ENCODE measurements at places on chromosomes 2 and 18.
A peak's percentile ranks its signal among the peaks of the same experiment; 100 is the strongest.

DNA sequence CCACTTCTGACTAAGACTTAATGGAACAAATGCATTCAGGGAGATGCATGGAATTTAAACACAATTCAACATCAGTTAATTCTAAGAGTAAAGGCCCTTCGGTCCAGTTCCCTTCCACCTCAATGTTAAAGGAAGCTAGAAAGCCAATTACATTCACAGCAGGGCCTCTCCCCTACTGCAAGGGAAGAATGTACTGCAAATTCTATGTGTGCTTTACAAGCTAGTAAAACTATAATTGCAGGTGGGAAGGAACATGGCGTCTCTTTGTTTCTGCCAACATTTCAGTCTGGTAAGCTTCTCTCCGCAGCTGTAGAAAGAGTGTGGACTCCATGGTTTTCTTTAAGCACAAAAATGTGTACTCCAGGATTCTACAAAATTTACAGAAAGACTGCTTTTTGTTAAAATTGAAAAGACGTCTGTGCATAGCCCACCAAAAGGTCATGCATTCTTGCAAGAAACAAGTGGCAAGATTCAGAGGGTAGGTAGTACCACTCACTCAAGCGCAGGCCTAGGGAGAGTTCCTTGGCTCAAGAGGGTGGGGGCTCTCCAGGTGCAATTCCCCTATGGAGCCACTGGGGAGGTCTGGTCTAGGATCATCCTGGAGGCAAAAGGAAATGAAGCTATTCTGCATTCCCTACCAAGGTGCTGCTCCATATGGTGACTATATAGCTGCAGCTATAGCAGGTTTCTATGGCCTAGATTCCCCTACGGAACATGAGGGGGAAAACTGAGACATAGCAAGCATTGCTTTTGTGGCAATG lies 127.0 kb upstream of the FZD5 start:
- DNase-seq = no peak

GRCh38 chr2:171807831-171808393 lies 86.1 kb downstream of the SLC25A12 start:
- DNase-seq = no peak

- no peak for DNase-seq
Observed at GRCh38 chr2:212794471-212794870, 255.9 kb upstream of the ERBB4 start.

GRCh38 chr2:86788881-86789686 lies 1.6 kb downstream of the CD8A start:
- peak; percentile 26 for DNase-seq

GRCh38 chr2:110823165-110823564 lies 90.8 kb downstream of the ACOXL start:
- DNase-seq = no peak

- DNase-seq = no peak
Observed at GRCh38 chr2:17752246-17752645, 1.4 kb downstream of the SMC6 start.

DNA sequence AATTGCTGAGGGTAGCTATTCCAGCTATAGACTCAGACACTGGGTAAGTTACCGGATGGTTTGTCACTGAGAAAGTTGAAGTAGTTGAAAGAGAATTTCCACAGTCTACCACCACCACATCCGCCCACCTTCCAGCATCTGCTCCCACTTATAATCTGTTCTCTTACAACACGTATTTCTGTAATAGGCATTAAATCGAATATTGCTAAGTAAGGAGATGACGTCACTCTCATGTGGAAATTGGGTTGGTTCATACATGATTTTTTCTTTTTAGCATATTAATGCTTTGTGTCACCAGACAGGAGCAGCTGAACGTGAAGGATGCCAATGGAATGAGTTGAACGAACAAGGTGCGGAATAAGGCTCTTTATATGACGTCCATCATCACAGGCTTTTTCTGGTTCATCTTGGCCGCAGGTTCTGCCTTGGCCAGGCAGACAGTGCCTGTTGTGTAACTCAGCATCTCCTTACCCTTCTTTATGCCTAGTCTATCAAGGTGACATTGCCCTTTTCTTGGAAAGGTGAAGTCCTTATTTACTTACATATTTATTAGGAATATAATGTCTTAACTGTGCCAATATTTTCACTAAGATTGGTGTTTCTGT lies 45.9 kb downstream of the THUMPD2 start:
- no peak for DNase-seq

- no peak for DNase-seq
Observed at GRCh38 chr2:123816203-123816602, 208.9 kb upstream of the CNTNAP5 start.

- no peak for DNase-seq
Observed at GRCh38 chr18:63410792-63411191, 11.5 kb downstream of the VPS4B start.

- DNase-seq = no peak
Observed at GRCh38 chr2:232798187-232798586, 21.8 kb upstream of the KCNJ13 start.

GRCh38 chr2:119853777-119854399 lies 94.2 kb downstream of the PTPN4 start:
- no peak for DNase-seq

DNA sequence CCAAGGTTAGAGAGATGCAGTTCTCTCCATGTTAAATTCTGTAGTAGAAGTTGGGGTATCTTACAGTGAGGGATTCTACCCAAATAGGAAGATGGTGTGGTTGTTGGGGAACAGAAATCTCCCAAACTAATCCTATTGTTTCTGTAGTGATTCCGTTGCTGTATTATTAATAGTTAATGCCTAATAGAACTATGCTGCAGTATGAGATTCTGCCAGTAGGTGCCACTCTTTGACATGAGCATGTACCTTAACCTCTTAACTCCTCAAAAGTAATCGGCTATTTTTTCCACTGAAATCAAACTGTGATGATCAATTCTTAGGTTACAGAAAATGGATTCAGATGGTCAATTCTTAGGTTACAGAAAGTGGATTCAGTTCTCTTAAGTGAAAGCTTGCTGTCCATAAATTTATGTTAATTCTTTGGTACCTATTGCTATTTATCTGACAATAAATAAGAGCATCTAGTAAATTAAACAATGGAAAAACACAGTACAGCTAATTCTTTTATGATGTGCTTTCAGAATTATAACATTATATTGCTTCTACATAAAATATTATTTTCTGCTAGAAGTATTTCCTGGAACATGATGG lies 97.9 kb upstream of the DLX2 start:
- DNase-seq = no peak

DNA sequence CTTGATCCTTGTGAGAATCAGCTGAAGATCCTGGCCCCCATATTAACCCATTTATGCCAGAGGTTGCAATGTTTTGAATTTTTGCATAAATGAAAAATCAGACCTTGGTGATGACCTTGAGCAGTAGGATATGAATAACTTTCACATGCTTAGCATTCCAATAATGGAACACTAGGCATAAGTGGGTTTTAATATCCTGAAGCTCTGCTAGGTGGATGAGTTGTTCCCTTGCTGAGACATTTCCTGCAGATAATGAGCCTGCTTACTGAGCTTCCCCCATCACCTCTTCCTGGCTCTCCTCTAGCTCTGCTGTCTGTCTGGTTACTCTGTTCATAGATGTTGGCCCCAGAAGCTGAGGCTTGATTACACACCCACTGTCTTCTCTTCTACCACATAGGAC lies 25.5 kb upstream of the SEC11C start:
- DNase-seq = no peak

DNA sequence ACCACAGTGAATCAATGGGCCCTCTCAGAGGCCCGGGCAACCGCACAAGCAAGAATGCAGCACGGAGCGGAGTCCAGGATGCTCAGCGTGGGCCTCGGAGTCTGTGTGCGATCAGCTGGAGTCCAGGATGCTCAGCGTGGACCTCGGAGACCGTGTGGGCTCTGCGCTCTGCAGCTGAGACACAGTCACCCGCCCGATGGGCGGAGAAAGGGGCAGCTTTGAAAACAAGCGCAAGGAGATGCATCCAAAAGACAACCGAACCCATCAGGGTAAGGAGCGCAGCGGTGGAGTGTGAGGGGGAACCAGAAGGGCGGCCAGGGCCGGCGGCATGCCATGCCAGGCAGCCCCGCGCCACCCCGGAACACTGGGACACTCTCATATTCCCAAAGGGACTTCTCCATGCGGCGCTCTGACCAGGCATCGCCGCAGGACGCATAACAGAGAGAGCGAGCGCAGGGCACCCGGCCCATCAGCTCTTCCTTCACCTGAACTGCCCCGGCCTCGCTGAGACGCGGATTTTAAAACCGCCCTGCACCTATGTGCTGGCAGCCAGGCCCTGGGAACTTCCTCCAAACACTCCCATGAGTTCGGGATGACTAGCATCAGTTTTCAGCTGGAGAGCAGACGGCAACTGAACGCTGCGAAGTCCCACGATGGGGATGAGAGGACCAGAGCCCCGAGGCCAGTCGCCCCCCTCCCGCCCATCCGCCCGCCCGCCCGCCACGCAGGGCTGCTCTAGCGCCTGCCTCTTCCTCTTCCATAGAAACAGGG lies 44.7 kb downstream of the MC5R start:
- no peak for DNase-seq

DNA sequence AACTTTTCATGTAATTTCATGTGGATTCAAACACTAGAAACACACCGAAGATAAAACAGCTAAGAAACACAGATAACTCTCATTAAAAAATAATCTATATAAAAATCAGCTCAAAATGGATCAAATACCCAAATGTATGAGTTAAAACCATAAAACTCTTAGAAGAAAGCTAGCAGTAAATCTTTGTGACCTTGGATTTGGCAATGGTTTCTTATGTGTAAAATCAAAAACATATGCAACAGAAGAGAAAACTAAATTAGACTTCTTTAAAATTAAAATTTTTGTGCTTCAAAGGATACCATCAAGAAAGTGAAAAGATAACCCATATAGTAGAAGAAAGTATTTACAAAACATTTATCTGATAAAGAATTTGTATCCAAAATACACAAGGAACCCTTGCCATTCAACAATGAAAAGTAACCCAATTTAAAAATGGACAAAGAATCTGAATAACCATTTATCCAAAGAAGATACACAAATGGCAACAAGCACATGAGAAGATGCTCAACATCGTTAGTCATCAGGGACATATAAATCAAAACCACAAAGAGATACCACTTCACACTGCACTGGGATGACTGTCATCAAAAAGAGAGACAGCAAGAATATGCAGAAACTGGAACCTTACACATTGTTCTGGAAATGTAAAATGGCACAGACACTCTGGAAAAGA lies 27.5 kb downstream of the GAREM1 start:
- DNase-seq = no peak

DNA sequence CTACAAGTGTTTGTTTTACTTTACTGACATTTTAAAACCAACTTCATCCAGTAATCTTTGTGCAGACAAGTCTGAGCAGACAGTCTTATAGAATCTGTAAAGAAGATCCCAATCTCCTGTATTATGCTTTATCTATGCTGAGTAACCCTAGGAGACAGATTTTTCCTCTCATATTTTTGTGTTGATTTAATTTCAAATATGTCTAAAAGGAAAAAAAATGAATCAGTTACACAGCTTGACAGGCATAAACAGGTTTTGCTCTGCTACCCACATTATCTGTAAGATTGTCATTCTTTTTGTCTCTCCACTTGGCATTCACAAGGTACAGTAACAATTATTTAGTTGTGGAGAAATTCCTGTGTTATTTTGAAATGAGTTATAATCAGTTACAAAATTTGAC lies 415.0 kb downstream of the NYAP2 start:
- no peak for DNase-seq

GRCh38 chr2:162056796-162057399 lies 17.1 kb downstream of the DPP4 start:
- DNase-seq = no peak

GRCh38 chr2:201228271-201228911 lies 31.9 kb upstream of the CASP8 start:
- DNase-seq = no peak

GRCh38 chr2:132824716-132825115 lies 154.7 kb upstream of the LYPD1 start:
- DNase-seq = no peak

DNA sequence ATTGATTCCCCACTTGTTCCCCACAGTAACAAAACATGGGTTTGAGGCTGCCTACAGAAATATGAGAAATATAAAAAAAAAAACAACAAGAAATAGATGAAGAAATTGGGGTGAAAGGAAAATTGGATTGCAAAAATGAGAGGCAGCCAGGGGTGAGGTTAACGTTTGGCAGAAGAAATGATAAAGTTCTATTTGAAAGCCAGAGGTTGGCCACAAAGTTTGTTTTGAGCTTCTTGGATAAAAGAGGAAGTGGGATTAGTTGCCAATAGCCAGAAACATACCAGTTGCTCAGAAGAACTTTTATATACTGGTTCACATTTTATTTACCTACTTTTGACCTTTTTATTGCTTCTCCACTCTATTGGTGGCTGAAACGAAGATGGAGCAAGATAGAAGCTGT lies 67.5 kb downstream of the FASTKD2 start:
- no peak for DNase-seq

GRCh38 chr2:229851870-229852269 lies 69.9 kb downstream of the TRIP12 start:
- no peak for DNase-seq

DNA sequence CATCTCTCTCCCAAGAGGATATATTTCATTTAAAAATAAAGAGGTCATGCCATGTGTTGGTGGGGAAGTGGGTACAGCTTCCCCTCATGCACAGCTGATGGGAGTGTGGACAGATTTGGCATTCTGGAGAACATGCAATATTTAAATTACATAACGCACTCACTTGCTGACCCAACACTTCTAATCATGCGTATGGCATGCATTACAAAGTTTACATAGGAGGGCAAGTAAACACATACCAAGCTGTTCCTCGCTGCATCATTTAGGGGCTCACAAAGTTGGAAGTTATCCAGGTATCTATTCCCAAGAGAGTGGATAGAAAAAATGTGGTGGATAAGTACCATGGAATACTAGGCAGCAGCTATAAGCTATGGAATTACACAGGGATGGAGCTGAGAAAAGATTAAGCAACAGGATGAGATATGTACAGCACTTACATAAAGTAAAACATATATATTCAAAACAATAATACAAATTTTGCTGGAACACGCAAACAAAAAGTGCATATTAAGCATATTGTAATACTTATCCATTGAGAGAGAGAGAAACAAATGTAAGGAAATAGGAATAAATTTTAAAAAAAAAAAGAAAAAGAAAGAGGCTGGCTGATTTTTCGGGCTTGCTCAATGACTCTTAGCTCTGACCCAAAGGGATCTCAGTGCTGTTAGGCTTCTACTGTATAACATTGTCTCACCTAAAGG lies 11.0 kb downstream of the CYP1B1 start:
- DNase-seq = no peak

DNA sequence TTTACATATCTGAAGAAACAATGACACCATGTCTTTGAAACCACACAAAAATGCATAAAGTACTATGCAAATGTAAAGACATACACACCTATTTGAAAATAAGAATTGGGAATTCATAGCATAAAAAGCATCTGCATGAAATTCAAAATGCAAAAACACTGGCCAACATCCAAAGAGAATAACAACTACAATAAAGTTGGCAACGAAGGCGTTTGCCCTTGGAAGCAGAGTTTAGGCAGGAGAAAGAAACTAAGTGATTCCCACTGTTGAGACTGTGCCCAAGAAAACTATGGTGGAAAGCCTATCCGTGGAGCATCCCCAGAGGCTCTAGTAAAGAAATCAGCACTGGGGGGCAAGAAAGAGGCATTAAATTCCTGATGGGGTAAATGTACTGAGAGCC lies 292.8 kb downstream of the RIT2 start:
- no peak for DNase-seq

- DNase-seq = peak; percentile 47
Observed at GRCh38 chr2:62270728-62271127, 74.8 kb downstream of the B3GNT2 start.

- no peak for DNase-seq
Observed at GRCh38 chr2:236665101-236665500, 95.5 kb downstream of the ACKR3 start.

All from NCI-H1105 (cell line).